ENCODE measurements at places on chromosomes 3 and 15. TPM values are rescaled to one million over a fixed set of nuclear protein-coding genes. Genes with fewer than 3 reads are reported as not detected.

The PP2D1 gene
- not detected for total RNA-seq

The ARRDC4 gene
- 13.4 TPM for total RNA-seq

DNA sequence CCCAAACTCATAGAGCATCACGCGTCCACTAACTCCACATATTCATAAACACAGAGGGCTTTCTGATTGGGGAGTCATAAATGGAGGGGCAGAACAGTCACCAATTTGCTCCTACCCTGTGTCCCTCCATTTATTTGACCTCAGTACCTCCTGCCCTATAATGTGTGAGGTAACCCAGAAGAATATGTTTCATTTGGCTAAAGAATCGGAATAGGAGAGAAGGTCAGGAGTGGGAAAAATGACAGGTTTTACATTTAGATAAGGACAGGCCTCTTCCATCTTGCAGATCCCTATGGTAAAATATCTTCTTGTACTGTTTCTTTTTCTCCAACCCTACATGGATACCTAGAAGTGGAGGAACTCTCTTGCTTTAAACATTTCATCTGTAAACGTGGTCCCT, 578.0 kb downstream of the TUSC7 start:
- DNase-seq, result no peak

DNA sequence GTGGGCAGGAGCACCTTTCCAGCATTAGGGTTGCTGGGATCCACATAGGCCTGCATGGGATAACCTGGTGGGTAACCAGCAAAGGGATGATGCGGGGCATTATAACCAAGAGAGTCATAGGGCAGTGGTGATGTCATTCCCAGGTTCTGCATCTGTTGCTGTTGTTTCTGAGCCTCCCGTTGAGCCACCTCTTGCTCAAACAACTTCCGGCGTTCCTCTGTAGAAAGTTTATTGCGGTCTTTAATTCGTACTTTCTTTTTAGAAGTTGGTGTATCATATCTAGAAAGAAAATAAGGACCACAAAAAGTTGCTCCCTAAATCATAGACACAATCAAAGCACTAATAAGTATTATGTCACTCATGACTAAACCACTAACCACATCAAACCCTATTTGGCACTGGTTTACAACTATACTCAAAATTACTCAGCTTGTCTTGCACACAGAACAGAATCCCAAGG, 77.8 kb downstream of the NBEAL2 start:
- DNase-seq, result no peak

DNA sequence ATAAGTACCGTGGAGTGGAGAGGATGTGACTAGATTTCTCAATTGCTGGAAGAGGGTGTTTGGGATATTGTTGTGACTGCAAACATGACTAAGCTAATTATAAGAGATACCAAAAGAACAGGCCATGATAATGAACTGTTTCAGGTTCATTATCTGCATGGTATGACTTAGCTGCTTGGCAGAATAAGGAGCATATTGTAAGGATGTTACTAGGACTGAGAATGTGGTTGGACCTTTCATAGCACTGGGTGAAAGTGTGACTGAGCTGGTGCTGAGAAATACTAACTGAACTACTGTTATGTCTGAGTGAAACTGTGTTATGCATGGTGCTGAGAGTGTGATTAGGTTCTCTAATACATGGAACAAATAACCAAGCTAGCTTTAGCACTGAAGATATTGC, 11.0 kb downstream of the SCN10A start:
- no peak for DNase-seq

DNA sequence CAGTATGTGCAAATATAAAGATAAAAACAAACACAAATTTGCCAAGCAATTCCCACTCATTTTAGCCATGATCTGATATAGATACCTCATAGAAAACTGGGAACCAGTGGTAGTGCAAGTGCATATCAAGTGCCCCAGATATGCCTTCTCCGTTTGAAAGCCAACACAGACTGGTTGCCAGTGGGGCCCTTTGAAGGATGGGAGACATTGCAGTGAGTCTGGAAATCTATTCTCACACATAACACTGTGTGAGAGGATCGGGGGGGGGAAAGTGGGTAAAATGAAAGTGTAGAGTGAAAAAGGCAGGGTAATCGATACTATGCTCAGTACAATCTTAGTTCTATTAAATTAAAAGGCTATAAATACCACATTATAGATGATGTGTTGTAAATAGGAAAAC, 83.0 kb downstream of the CBLB start:
- no peak for DNase-seq

All from MG63 (cell line).